ENCODE measurements at places on chromosomes 5 and 9.

- no peak for DNase-seq
Measured at GRCh38 chr9:35280399-35280798, 118.6 kb downstream of the UNC13B start.

DNA sequence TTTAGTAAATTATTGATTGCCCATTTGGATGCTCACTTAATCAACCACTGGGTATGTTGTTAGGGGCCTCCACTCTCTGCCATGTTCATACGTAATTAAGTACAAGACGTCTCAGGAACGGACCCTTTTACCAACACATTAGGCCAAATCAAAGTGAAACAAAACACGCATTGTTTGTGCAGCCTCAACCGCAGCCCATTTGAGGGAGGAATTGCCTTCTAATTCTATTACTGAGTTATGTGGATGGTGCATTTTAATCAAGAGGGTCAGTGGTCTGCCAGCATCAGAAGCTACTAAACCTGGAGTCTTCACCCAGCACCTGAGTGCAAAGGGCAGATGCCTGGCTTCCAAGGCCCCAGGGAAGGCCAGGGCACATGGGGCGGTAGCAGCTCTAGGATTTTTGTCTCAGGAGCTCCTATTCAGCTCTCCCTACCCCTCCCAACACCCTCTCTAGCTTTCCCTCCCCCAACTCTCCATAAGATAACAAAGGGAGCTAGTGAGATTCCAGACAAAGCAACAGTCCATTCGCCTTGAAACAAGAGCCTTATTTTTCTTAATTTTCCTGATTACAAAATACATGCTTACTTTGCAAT lies 7.9 kb upstream of the MED27 start:
- DNase-seq, result no peak

DNA sequence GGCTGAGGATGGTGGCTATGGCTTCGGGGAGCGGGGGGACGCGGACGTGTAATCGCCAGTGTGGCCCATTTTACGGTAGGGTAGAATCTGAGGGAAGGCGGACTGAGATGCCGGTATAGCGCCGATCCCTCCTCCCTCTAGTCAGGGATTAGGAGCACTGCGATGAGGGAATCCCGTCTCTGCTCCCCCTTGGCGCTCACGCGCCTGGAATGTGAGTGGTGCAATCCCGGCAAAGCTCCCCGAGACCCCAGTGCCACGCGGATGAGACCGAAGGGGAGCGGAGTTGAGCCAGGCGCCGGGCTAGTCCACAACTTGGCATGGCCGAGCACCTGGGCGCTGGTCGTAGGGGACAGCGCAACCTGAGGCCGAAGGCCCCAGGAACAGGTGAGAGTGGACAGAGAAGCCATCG lies 2.2 kb downstream of the NPR3 start:
- DNase-seq, result no peak

DNA sequence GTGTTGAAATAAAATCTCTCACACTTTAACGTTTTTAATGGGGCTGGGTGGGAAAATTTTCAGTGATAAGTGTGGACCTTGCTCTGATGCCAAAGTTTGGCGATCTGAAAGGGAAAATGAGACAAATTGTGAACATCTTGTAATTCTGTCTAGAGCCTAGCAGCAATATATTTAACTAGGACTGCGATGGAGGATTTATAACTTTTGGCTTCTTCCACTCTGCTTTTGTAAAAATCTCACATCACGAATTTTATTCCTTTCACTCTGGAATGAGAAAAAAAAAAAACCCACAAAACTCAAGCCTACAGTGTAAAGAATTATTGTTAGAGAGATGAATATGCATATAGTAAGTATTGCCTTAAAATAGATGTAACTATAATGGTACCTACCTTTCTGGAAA lies 19.9 kb downstream of the CCNH start:
- no peak for DNase-seq

GRCh38 chr5:40984884-40985283 lies 75.6 kb downstream of the C7 start:
- no peak for DNase-seq

DNA sequence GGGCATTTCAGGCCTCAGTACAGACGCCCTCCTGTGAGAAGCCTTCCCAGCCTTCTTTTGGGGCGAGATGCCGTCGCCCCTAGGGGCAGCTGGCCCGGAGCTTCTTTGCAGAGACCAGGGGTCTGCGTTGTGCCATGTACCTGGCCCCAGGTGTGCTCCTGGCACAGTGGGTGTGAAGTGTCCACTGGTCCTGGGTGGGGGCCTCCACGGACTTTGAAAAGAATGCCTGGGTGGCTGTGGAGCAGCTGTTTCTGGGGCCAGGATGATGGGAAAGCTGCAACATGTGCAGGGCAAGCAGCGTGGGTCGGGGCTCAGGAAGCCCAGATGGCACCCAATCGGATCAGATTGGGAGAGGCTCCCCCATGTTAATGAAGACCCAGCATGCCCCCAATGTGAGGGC lies 47.8 kb downstream of the WNK2 start:
- DNase-seq, result no peak

- no peak for DNase-seq
Measured at GRCh38 chr9:133199648-133200321, 9.3 kb downstream of the OBP2B start.

- DNase-seq, result no peak
Measured at GRCh38 chr9:93288341-93288740, 104.4 kb downstream of the WNK2 start.

DNA sequence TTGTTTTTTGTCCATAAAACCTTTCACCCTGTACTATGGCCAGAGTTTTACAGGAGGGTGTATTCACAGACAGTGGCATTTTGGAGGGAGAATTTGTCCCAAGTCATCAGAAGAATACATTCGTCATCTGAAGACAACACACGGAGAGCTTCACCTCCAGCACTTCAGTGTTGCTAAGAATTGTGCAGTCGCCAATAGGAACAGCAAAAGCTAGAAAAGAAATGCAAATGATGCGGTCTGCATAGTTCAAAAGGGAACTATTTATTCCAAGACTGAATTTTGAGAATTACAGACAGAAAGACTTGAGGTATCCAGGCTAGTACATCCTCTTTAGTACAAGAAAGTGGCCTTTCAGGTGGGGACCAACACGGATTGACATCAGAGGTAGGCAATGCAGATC lies 399.2 kb upstream of the KIF2A start:
- no peak for DNase-seq

DNA sequence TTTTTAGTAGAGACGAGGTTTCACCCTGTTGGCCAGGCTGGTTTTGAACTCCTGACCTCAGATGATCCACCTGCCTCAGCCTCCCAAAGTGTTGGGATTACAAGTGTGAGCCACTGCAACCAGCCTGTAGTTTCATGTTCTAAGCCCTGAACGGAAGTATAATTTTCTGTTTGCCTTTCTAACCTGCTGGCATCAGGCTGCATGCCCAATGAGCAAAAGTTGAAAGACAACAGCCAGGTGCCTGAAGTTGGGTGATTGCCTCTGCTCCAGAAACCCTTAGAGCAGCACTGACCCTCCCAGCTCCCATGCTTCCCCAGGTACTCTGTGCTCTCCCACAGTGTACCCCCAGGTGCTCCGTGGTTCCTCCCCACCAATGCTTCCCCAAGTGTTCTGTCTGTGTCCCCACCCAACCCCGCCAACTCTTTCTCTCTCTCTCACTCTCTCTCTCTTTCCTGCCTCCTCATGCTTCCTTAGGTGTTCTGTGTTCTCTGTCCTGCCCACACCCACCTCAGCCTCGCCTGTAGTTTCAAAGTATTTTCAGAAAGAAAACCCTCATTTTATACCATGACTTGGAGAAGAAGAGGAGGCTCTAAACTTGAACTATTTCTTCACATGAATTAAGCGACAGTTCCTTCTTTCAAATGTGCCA lies 145.3 kb downstream of the SNCAIP start:
- DNase-seq, result no peak

GRCh38 chr9:137816531-137817235 lies 60.9 kb upstream of the CACNA1B start:
- no peak for DNase-seq

- no peak for DNase-seq
Measured at GRCh38 chr9:87528969-87529368, 31.3 kb downstream of the DAPK1 start.

DNA sequence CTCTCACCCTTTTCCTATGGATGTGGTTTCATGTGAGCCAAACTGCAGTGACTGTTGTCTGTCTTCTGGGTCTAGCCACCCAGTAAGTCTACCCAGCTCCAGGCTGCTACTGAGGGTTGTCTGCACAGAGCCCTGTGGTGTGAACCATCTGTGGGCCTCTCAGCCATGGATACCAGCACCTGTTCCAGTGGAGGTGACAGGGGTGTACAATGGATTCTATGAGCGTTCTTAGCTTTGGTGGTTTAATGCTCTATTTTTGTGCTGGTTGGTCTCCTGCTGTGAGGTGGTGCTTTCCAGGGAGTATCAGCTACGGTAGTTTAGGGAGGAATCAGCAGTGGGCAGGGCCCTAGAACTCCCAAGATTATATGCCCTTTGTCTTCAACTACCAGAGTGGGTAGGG lies 186.7 kb downstream of the NR2F1-AS1 start:
- no peak for DNase-seq

DNA sequence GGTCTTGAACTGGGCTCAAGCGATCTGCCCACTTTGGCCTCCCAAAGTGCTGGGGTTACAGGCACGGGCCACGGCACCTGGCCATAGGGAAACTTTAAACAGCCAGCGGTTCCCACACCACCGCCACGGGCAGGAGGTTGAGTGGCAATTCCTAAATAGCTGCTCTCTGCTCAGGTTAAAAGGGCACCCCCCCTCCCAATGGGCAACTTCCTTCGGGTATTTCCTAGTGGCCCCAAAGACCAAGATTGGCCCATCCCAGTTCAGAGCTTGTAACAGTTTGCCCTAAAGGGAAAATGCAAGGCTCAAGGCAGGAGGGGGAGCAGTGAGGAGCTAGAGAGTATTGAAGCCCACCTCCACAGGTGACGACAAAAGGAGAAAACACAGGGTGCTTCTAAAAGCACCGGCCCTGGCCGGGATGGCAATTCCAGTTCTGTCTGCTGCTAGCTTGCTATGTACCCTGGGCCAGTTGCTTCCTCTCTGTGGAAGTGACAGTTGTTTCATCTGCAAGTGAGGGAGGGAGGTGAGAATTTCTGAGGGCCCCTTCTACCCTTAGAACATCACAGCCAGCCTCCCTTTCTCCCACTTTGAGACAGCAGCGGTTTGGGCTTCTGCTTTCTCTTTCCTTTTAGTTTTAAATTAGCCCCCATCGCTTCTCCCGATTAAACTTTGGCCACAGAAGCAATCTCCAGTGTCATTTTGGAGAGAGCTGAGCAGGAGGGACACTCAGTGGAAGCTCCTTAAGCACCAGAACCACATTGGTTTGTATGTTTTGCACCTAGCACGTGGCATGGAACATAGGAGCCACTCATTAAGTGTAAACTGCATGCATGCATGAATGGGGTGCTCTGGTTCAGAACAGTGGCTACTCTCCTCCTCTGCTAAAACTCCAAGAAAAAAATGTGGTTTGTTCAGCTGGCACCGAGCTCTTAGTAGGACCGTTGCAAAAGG lies 17.3 kb upstream of the TNIP1 start:
- DNase-seq, result no peak

GRCh38 chr5:100110497-100110896 lies 424.7 kb upstream of the FAM174A start:
- DNase-seq, result no peak

DNA sequence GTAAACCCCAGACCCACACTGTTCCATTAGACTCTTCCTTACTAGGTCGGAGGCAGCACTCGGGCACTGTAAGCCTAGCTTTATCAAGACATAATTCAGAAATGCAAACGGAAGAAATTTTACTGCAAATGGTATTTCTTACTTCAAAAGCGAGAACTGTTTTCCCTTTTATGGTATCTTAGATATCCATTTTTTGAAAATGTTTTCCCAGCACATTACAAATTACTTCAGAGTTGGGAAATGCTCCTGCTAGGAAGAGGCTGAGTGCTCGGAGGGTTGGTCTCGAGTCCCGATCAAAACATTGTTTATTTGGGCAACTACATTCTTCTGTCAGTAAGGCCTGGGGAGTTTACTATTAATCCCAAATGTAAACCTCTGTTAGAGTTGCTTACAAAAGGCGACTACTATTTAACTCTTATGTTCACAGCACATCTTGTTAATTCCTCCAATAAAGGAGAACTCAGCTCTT lies 332.9 kb downstream of the CWC27 start:
- DNase-seq, result no peak

- DNase-seq, result no peak
Measured at GRCh38 chr5:159921721-159922120, 5.4 kb downstream of the ADRA1B start.

DNA sequence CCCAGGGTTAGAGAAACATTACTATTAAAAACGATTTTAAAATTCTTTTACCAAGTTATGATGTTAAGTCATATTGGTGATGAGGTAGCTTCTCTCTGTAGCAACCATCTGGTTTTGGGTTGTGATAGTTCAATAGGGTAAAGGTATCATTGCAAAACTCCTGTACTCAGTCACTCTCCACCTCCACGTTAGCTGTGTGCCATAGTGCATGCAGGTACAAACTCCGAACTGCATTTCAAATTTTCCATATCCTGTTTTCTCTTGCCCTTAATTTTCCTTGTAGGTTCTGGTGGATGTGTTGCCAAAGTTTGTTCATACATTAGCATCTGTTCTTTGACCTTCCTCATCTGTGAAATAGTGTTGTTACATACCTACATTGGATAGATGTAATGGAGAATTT lies 53.1 kb upstream of the ARRDC3 start:
- DNase-seq, result no peak

GRCh38 chr5:88480801-88481499 lies 212.3 kb upstream of the TMEM161B start:
- no peak for DNase-seq

- DNase-seq, result no peak
Measured at GRCh38 chr5:155017610-155018009, 4.1 kb downstream of the KIF4B start.

- no peak for DNase-seq
Measured at GRCh38 chr5:174798551-174798951, 74.2 kb downstream of the MSX2 start.

DNA sequence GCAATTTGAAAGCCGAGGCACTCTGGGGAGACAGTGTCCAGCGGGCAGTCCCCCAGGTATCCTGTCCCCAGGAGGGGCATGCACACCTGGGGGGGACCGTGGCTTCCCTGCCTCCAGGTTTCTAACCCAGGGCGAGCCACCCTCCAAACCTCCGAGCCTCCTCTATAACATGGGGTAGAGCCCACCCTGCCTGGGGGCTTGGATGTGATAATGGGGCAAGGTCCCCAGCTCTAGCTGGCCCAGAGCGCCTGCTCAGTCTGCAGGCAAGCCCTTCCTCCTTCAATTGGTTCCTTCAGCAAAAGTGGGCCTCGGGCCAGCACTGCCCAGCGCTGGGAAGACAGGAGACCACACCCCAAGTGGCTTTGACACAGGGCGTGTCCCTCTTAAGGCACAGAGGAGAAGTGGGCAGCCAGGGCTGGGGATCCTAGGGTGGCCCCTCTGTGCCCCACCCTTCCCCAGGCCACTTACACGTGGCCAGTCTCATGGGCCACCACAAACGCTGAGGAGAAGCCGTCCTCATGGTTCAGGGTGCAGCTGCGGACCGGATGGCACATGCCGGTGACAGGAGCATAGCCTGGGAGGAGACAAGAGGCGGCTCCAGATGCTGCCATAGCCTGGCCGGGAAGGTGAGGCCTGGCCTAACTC lies 94.3 kb downstream of the ZNF354C start:
- DNase-seq, result no peak

GRCh38 chr5:38528162-38528703 lies 28.2 kb downstream of the LIFR start:
- no peak for DNase-seq

All from GOT3 (cell line).